ENCODE measurements at places on chromosomes 6 and 20. TPM values are rescaled to one million over a fixed set of nuclear protein-coding genes. Genes with fewer than 3 reads are reported as not detected.

- H3K27ac ChIP-seq, result no peak overlapping the region
- no peaks in the 10 kb centered on the region for H3K4me1 ChIP-seq
- DNase-seq, result no peak
- no peak overlapping the region for H3K4me3 ChIP-seq
- H3K36me3 ChIP-seq, result no peaks in the 10 kb centered on the region
These were observed 6.6 kb upstream of the ARFGAP1 start for GRCh38 chr20:63265891-63266515.

- no peak for DNase-seq
- no peaks in the 10 kb centered on the region for H3K27me3 ChIP-seq
- H3K4me3 ChIP-seq, result no peak overlapping the region
- no peaks in the 10 kb centered on the region for H3K4me1 ChIP-seq
These were observed 35.7 kb downstream of the CDH26 start for GRCh38 chr20:59993736-59994430.

DNA sequence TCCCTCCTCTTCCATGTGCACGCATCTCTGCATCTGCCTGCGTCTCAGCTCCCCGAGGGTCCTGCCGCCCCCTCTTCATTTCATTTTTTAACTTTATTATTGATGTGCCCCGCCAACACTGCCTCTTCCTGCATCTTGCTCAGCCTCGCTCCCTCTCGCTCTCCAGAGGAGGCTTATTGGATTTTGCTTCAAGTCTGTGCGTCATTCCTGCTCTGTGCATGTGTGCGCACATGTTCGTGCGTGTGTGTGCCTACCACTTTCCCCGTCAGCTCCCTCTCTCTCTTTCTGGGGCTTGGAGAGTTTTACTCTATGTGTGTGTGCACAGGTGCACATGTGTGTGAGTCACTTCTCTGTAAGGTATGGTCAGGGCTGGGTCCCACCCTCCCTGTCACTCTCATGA, 71.8 kb upstream of the NNAT start:
- H3K27ac ChIP-seq, result no peak overlapping the region
- H3K27me3 ChIP-seq, result no peaks in the 10 kb centered on the region
- no peaks in the 10 kb centered on the region for H3K36me3 ChIP-seq
- DNase-seq, result no peak
- H3K4me3 ChIP-seq, result no peak overlapping the region

- H3K4me1 ChIP-seq, result peaks cover 10% of the 10 kb centered on the region
- DNase-seq, result no peak
- no peak overlapping the region for H3K4me3 ChIP-seq
These were observed 228.2 kb downstream of the RFPL4B start for GRCh38 chr6:112575309-112575834.

- H3K27ac ChIP-seq, result no peak overlapping the region
- H3K4me3 ChIP-seq, result no peak overlapping the region
- no peaks in the 10 kb centered on the region for H3K27me3 ChIP-seq
These were observed 157.1 kb upstream of the SMLR1 start for GRCh38 chr6:130670142-130670541.

Gene HMGN3
- 57.6 TPM for polyA plus RNA-seq

Gene RSPH9
- 0.05 TPM for polyA plus RNA-seq

All from SK-N-SH (cell line).